Activated CD4-positive, alpha-beta T cell treated with anti-CD3 and anti-CD28 coated beads, Interleukin-2, amount 10 ng/mL, durations not matched to agents 24 days and 14 days (primary cell): ENCODE measurements at places on chromosomes 5 and 9. TPM values are rescaled to one million over a fixed set of nuclear protein-coding genes. Genes with fewer than 3 reads are reported as not detected.

DNA sequence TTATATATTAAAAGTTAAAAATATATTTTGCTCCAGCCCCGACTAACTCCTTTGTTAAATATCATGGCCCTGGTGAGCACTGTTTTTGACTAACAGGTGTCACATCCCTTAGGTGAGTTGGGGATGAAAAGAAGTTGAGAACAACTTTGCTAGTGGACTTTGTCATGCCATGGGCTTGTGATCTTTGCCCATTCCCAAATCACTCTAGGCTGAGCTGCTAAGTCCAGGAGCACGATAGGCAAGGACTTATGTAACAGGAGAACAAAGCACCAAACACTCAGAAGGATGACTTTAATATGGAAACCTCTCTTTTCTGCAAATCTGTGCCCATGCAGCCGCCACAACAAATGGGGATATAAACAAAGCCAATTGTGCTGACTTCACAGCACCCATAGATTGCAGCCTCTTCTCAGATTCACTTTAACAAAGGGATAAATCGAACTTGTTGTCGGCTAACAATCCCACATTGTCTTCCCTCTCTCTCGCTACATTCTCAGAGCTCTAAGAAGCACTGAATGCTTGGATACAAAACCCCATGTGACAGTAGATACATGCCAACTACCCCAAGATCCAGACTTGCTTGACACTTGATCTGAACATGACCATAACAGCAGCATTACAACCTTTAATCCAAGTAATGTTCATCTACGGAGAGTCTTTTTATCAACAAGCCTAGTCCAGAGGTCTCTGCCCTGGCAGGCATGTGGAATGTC lies 86.8 kb upstream of the CD180 start:
- no peaks in the 10 kb centered on the region for H3K27me3 ChIP-seq
- no peak overlapping the region for H3K27ac ChIP-seq
- no peaks in the 10 kb centered on the region for H3K36me3 ChIP-seq

RCL1 gene
- total RNA-seq = 44.1 and 44.6 TPM in 2 replicates

- peak overlapping the region; percentile 18 for H3K27ac ChIP-seq
- no peak for DNase-seq
- H3K27me3 ChIP-seq = no peaks in the 10 kb centered on the region
- H3K4me3 ChIP-seq = no peak overlapping the region
These were observed 72.5 kb downstream of the SPIN1 start for GRCh38 chr9:88460587-88461332.

GRCh38 chr5:78823196-78823595 lies 161.9 kb downstream of the ARSB start:
- H3K4me1 ChIP-seq = no peaks in the 10 kb centered on the region
- no peaks in the 10 kb centered on the region for H3K27me3 ChIP-seq
- no peak overlapping the region for H3K27ac ChIP-seq
- no peaks in the 10 kb centered on the region for H3K36me3 ChIP-seq

CATSPER3 gene
- 0.54 and 0.64 TPM in 2 replicates for total RNA-seq

SPZ1 gene
- not detected in 2 replicates for total RNA-seq

GRCh38 chr9:89304020-89304833 lies 6.8 kb upstream of the CKS2 start:
- H3K27ac ChIP-seq = no peak overlapping the region
- peaks cover 9% of the 10 kb centered on the region for H3K36me3 ChIP-seq
- H3K4me1 ChIP-seq = peaks cover 6% of the 10 kb centered on the region
- peaks cover 2% of the 10 kb centered on the region for H3K27me3 ChIP-seq
- no peak for DNase-seq

DAB2 gene
- not detected in 2 replicates for total RNA-seq

HAVCR1 gene
- 1.6 and 2.2 TPM in 2 replicates for total RNA-seq
